ENCODE measurements at places on chromosomes 11 and 22. TPM values are rescaled to one million over a fixed set of nuclear protein-coding genes. Genes with fewer than 3 reads are reported as not detected.

DNA sequence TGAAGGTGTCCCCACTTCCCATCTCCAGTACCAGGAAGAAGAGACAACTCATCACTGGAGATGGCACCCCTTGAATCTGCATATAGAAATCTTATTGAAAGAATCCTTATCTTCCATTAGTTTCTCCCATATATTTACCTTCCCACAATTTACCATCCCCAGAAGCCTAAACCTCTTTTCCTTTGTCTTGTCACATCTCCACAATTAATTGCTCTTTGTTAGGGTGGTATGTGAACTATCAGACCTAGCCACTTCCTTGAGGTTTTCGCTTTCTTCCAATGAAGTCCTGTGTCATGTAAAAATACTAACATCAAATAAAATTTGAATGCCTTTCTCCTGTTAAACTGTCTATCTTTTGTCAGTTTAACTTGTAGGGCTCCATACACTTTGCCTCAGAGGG is 37.9 kb downstream of the FAM227A start:
- no peaks in the 10 kb centered on the region for H3K27me3 ChIP-seq
- peaks cover 31% of the 10 kb centered on the region for H3K36me3 ChIP-seq
- H3K4me3 ChIP-seq = no peak overlapping the region
- H3K27ac ChIP-seq = no peak overlapping the region

GRCh38 chr11:78573681-78574080 is 983 bp downstream of the NARS2 start:
- H3K4me1 ChIP-seq = peaks cover 2% of the 10 kb centered on the region
- DNase-seq = no peak
- H3K27me3 ChIP-seq = no peaks in the 10 kb centered on the region
- H3K36me3 ChIP-seq = peaks cover 8% of the 10 kb centered on the region
- no peak overlapping the region for H3K27ac ChIP-seq

The OR10AG1 gene
- not detected for total RNA-seq

The ACRV1 gene
- not detected for total RNA-seq

DNA sequence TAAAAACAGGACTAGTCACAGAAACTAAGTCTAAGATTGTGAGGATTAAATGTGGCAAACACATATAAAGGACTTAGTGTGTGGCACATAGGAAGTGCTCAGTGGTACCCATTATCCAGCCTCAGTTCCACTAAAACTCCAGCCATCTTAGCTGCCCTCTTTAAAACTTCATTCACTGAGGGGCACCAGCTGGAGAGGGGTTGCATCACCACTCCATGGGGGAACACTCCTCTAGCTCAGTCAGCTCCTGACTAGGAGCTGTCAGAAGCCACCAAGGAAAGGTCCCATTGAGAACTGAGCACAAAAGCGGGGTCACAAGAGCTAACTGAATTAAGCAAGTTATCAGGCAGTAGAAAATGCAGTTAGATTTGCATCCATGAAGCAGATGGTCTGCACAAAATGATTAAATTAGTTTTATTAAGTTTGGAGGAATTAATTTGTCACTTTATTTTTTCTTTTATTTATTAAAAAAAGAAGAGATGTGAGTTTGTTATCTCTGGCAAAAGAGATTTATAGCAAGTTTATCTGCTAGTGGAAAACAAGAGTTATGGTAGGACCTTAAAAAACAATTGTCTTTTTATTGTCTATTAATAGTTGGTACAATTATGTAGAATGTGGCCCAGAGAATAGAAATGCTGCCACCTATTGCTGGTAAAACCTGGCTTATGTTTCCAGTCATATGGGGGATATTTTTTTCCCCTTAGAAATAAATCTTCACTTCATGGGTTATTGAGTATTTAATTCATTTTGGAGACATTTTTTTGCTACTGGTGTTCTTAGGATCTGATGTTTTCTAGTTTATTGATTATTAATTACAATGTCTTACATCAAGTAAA is 95.7 kb downstream of the NAV2 start:
- H3K27ac ChIP-seq = no peak overlapping the region
- peaks cover 5% of the 10 kb centered on the region for H3K36me3 ChIP-seq
- H3K4me3 ChIP-seq = no peak overlapping the region

DNA sequence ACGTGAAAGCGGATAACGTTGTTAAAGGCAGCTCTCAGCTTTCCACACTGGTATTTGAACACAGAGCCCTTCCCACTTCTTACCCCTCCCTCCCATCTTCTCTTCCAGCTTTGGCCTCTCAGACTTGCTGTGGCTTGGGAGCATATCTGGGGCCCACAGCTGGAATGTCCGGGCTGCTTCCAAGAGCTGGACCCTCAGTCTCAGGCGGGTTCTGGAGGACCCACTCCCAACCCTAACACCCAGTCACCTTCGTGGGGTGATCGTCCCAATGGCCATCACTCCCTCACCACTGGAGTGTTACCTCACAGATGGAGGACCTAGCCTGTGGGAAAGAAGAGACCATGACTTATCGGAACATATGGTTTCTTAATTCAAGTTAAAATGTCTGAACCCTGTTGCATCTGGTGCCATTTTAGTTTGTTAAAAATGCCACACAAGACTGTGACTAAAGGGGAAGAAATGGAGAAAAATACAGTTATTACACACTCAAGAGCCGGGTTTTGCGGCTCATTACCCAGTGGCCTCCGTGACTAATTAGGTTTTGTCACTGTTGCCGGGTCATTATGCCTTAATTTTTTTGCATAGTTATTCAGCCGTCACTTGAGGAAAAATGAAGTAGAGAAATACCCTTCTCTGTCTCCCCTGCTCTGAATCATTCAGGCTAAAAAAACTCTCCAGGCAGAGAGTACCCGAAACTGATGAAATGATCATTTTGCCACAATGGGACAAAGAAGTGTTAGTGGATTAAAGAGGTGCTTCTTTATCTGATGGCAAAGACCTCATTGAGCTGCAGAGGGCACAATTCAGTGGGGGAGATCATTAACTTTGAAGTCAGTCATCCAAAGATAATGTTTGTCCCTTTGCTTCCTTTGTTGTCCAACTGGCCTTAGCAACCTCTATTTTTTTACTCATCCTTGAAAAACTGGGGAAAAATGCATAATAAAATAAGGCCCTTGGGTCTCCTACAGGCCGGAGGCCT is 87.2 kb upstream of the HTATIP2 start:
- no peak overlapping the region for H3K27ac ChIP-seq
- DNase-seq = no peak
- H3K4me3 ChIP-seq = no peak overlapping the region
- H3K27me3 ChIP-seq = no peaks in the 10 kb centered on the region

- H3K27ac ChIP-seq = no peak overlapping the region
- H3K36me3 ChIP-seq = no peaks in the 10 kb centered on the region
- H3K27me3 ChIP-seq = no peaks in the 10 kb centered on the region
- no peak for DNase-seq
- H3K4me1 ChIP-seq = peaks cover 3% of the 10 kb centered on the region
These were observed 175.2 kb downstream of the MAML2 start for GRCh38 chr11:96167787-96168186.

DNA sequence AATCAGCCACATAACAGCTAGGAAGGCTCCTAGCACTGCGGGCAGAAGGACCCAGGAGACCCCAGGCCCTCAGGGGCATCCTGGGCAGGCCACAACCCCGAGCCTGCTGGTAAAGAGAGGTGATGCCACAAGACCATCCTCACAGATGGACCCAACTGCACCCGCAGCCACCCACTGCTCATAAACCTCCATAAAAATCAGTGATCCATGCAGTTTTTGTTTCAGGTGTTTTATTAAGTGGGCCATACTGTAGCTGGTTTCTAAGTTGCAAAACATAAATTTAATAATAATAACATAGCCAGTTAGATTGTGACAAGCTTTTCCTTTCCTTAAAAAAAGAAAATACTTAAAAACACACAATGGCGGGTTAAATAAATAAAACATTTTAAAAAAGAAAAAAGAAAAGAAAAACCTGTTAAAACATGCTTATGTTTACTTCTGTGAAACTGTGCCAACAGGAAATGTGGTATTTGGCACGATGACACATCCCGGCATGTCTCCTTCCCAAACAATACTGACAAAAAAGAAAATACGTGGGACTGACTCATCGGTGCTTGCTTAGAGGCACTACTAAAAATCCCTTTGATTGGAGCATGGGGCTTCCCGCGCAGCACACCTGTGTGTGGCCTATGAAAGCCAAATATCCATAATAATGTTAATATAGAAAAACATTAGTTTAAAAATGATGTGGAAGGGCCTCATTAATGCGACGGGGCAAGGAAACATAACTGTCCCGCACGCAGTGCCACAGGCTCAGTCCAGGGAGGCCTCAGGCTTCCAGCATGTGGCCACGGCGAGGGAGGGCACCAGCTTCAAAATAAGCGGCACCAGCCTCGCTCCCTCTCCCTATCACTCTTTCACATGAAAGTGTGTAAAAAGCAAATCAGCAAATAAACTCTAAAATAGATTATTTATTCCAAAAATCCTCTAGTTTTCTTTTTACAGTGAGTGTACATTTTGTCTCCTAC is 47.5 kb upstream of the SCUBE2 start:
- DNase-seq = no peak
- H3K27me3 ChIP-seq = no peaks in the 10 kb centered on the region
- H3K4me3 ChIP-seq = no peak overlapping the region
- peaks cover 48% of the 10 kb centered on the region for H3K36me3 ChIP-seq
- H3K27ac ChIP-seq = no peak overlapping the region

GRCh38 chr22:49807780-49808708 is 19.6 kb downstream of the BRD1 start:
- H3K27ac ChIP-seq = no peak overlapping the region
- H3K4me3 ChIP-seq = no peak overlapping the region
- H3K36me3 ChIP-seq = peaks cover 18% of the 10 kb centered on the region
- no peaks in the 10 kb centered on the region for H3K4me1 ChIP-seq
- DNase-seq = no peak
- no peaks in the 10 kb centered on the region for H3K27me3 ChIP-seq

DNA sequence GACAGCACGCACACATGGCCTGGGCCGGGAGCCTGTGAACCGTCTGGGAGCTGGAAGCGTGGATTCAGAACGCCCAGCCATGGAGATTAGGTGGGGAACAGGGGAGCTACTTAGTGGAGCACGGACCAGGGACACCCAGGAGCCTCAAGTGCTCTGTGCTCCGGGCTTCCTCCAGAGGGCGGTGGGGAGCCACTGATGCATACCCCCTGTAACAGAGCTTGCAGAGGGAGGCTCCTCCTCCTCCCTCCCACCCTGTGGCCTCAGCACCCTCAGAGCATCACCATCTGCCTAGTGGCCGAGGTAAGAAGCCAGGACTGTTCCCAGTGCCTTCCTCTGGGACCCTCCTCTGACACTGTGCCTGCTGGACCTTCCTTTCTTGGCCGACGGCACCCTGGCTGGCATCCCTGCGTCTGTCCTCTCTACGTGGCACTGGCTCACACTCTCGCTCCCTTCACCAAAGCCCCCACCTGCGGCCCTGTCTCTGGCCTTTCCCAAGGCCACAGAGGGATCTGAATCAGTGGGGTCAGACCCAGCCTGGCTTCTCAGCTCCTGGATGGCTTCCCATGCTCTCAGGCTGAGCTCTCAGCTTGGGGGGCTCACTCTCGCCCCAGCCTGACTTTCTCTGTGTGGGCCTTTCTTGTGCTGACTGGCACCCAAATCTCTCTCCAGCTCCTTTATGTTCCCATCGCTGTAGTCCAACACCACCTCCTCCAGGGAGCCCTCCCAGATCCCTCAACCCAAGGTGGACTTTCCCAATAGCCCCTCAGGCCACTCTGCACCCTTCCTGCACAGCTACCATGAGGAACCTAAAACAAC is 780.9 kb downstream of the BRD1 start:
- H3K27me3 ChIP-seq = no peaks in the 10 kb centered on the region
- H3K4me3 ChIP-seq = no peak overlapping the region
- H3K4me1 ChIP-seq = no peaks in the 10 kb centered on the region
- H3K36me3 ChIP-seq = no peaks in the 10 kb centered on the region
- no peak overlapping the region for H3K27ac ChIP-seq

- H3K27me3 ChIP-seq = no peaks in the 10 kb centered on the region
- H3K27ac ChIP-seq = no peak overlapping the region
- peaks cover 2% of the 10 kb centered on the region for H3K4me1 ChIP-seq
- H3K36me3 ChIP-seq = peaks cover 2% of the 10 kb centered on the region
- DNase-seq = peak; percentile 22
These were observed 75.0 kb downstream of the BRD1 start for GRCh38 chr22:49752598-49753091.

The GLB1L2 gene
- 2.4 TPM for total RNA-seq

- H3K4me3 ChIP-seq = no peak overlapping the region
- peaks cover 5% of the 10 kb centered on the region for H3K36me3 ChIP-seq
- DNase-seq = no peak
- H3K4me1 ChIP-seq = peaks cover 2% of the 10 kb centered on the region
- H3K27ac ChIP-seq = no peak overlapping the region
These were observed 5.7 kb downstream of the NF2 start for GRCh38 chr22:29609139-29609538.

DNA sequence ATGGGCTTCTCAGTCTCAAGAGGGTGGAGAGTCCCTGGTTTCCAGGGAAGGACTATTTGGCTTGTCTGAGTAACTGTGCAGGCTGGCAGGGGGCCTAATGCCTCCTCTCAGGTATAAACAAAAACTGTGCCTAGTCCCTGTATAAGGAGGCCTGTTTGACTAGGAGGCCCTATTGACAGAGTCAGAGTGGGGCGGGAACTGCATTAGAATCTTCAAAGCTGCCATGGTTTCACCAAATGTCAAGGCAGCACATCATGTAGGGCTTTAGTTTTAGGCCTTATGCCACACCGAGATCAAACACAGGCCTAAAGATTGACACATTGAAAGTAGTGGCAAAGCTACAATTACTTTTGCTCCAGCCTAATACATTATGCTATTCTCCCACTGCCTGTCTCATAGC is 611.5 kb upstream of the B3GAT1 start:
- no peaks in the 10 kb centered on the region for H3K27me3 ChIP-seq
- H3K4me3 ChIP-seq = no peak overlapping the region
- no peak overlapping the region for H3K27ac ChIP-seq
- no peak for DNase-seq
- peaks cover 6% of the 10 kb centered on the region for H3K36me3 ChIP-seq

The ASCL2 gene
- 0.35 TPM for total RNA-seq

GRCh38 chr11:118048472-118049370 is 28.2 kb upstream of the TMPRSS4 start:
- H3K27ac ChIP-seq = no peak overlapping the region
- H3K4me3 ChIP-seq = no peak overlapping the region
- H3K27me3 ChIP-seq = no peaks in the 10 kb centered on the region
- no peaks in the 10 kb centered on the region for H3K36me3 ChIP-seq

The OR10G4 gene
- not detected for total RNA-seq

DNA sequence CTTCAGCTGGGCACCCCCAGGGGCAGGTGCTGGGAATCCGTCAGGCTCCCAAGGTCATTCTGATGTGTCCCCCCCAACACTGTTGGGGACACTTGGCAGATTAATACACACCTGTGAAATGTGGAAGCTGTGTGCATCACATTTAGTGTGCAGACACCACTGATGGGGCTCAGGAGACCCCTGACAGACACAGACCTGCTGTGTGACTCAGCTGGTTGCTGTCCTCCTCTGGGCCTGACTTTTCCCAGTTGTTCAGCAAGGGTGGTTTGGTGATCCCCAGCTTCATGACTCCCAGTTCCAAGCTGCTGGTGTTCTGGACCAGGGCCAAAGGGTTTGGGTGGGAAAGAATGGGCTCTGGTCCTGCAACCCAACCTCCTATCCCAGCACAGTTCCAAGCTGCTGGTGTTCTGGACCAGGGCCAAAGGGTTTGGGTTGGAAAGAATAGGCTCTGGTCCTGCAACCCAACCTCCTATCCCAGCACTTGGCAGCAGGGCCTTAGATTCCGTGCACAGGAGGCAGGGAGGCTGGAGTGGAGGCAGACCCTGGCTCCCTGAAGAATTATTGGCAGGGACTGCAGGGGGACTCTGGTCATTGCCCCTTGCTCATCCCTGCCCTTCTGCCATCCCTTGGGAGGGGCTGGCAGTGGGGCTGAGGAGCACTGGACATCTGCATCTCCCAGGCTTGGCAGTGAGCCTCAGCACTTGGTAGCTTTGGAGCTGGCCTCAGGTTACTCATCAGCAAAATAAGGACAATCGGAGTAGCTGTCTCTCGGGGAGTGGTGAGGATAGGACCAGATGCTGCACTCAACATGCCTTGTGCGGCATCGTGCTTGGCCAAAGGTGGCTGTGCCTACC is 8.4 kb upstream of the OMP start:
- no peaks in the 10 kb centered on the region for H3K27me3 ChIP-seq

The GGTLC3 gene
- not detected for total RNA-seq

Measured in H9 (cell line).